ENCODE measurements at places on chromosomes 16 and 17.

DNA sequence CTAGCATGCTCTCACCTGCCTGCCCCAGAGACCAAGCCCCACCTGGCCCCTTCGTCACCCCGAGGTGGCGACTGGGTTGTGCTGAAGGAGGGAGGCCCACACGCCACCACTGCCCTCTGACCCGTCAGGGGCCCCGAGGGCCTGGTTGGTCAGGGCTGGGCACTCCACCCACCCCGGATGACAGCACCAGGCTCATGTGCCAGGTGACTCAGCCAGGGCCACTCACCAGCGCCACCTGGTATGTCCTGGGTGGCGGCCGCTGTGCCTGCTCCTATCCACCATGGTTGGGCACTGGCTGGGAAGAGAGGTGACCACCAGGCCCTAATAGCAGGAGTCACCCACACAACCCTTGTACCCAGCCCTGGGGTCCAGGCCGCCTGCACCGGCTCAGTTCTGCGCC, 68.9 kb downstream of the JPH3 start:
- no peak for DNase-seq

DNA sequence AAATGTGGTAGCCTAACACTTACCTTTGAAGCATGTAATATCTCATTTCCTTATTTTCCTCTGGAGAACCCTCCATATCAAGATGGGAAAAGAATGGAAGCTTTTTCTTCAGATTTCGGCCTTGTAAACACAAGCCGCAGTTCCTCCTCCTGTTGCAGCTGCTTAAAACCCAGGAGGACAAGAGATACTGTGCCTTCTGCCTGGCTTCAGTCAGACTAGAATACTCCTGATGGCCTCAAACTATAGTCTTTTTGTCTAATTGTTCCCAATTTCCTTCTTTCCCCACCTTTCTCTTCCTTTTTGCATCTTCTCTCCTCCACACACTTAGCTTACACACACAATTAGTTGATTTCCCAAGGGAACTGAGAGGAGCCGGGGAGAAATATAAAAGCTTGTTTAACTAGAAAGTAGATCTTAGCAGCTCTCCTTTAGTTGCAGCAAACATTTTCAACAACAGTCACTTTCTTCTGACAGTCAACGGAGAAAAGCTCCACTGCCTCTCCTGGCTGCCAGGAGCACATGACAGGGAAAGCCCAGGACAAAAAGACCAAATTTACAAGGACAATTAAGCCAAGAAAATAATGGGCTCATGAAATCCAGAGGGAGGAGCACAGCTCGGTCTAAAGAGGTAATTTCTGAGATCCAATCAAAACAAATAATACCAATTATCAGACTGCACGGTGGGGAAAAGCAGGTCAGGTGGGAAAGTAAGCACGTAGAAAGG, 76.4 kb upstream of the C17orf78 start:
- DNase-seq = no peak

DNA sequence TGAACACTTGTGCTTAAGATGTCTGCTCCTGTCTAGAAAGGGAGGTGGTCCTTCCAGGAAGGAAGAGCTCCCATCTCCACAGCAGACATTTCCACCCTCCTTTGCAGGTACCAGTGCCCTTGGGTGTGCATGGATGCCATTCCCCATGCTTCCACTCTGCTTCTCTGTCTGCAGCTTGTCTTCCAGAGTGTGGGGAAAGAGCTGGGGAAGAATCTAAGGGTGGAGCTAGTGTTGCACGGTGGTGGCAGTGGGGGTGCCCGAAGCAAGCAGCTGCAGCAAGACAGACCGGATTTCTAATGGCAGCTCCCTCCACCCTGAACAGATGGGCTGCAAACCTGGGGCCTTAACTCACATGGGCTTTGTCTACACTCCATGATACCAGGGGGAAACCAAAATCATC, 22.6 kb upstream of the HOXB13 start:
- no peak for DNase-seq

DNA sequence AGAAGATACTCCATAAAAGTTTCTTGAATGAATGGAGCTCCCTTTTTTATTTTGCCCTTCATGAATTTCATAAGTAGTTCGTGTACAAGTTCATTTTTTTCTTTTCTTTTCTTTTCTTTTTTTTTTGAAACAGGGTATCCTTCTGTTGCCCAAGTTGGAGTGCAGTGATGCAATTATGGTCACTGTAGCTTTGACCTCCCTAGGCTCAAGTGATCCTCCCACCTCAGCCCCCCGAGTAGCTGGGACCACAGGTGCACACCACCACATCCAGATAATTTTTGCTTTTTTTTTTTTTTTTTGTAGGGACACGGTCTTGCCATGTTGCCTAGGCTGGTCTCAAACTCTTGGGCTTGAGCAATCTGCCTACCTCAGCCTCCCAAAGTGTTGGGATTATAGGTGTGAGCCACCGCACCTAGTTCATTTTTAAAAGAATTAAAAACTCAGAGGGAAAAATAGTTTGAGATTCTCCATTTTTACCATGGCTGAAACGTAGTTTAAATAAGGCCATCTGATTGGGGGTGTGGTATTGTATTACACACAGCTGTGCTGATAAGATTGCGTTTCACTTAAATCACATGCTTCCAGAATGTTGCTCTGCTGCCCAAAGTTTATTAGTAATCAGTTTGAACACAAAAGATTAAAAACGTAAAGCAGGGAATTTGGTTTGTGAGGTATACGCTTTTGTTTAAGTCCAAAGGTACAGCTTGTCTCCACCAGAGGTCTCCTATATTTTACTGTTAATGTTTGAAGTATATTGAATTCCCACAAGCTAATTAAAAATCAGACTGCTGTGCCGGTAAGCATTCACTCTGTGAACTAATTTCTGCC, 154.1 kb downstream of the SOCS1 start:
- no peak for DNase-seq

- DNase-seq = peak; percentile 65
Measured at GRCh38 chr17:39200070-39200879, at the start of gene RPL19. Gene RPL19 (plus strand): TSS chr17:39200283. CDS start chr17:39200345, 62 bp downstream.

DNA sequence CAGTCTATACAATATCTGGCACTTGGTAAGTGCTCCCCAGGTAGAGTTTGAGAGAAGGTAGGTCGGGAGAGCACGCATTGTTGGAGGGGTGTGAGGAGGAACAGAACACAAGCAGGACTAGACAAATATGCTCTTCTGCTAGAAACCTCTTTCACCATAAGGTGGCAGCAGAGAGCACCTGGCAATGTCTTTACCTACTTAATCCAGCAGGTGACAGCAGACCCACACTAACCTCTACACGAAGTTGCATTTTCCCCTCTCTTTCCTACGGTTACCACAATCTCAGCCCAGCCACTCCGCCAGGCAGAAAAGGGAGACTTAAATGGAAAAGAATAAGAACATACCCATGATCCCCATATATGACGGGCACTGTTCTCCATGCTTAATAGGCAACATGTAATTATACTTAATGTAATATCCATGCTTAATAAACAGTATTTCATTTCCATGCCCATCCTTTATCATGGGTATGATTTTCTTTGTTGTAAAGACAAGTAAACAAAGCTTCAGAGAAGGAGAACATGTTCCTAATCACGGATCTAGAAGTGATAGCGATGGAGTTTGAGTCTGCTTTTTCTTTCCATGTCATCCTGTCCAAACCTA, 55.1 kb upstream of the CCL2 start:
- DNase-seq = peak; percentile 57

GRCh38 chr16:48441863-48442279, 56.7 kb upstream of the SIAH1 start:
- DNase-seq = no peak

- no peak for DNase-seq
Measured at GRCh38 chr16:70681382-70682238, 4.2 kb downstream of the MTSS2 start.

DNA sequence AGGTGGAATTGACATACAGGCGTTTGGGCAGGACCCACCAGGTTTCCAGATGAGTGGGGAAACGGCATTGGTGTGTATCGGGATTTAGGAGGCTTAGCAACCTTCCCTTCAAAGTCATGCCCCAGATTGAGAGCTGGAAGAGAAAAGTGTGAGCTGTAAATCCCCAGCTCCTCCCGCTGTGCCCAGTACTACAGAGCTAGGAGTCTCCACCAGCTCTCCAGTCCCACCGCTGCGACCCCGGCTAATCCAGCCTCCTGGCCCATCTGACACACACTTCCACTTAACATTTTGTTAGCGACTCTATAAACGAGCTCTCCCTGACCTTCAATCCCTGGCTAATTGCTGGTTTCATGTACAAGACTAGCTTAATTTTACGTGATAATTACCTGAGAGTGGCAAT, 29.9 kb upstream of the LHX1 start:
- no peak for DNase-seq

- no peak for DNase-seq
Measured at GRCh38 chr17:58991718-58992331, 114.9 kb downstream of the TRIM37 start.

GRCh38 chr17:73280191-73280590, 18.5 kb upstream of the CPSF4L start:
- DNase-seq = no peak

- no peak for DNase-seq
Measured at GRCh38 chr17:76670020-76670717, 26.6 kb upstream of the ST6GALNAC1 start.

DNA sequence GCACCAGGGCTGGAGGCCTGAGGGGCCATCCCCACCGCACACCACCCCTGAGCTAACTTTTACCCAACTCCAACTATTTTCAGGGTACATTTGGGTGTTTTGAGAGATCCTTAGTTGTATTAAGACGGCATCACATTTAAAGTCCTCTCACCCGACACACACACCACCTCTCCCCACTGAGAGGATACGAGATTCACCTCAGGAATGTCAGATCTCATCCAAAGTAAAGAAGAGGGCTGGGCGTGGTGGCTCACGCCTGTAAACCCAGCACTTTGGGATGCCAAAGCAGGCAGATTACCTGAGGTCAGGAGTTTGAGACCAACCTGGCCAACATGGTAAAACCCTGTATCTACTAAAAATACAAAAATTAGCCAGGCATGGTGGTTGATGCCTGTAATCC, 88.4 kb downstream of the RBFOX3 start:
- no peak for DNase-seq

GRCh38 chr16:85683363-85683762, 5.4 kb downstream of the GINS2 start:
- no peak for DNase-seq

- peak; percentile 24 for DNase-seq
Measured at GRCh38 chr17:17913695-17914332, 58.4 kb downstream of the TOM1L2 start.

DNA sequence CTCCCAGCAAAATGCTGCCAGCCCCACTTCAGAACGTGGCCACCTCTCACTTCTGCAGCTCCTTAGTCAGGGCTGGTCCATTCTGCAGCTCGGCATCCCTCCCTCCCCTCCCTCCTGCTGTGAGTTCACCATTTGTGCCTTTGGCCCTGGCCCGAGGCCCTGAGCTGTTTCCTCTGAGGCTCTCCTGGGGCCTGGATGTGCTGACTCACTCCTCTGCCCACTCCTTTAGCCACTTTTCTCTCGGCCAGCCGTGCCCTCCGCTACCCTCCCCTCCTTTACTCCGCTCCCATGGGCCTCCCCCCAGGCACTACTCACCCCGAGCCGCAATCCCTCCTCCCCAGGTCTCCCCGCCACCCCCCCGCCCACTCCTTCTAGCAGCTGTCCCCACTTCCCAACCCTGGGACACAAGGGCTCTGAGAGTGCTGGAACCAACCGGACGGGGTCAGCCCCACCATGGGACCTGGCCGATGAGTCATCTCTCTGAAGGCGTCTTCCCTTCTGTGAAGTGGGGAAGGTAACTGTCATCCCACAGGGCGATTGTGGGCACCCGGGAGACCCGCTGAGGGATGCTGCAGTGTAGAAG, 11.5 kb downstream of the KCNG4 start:
- DNase-seq = no peak

DNA sequence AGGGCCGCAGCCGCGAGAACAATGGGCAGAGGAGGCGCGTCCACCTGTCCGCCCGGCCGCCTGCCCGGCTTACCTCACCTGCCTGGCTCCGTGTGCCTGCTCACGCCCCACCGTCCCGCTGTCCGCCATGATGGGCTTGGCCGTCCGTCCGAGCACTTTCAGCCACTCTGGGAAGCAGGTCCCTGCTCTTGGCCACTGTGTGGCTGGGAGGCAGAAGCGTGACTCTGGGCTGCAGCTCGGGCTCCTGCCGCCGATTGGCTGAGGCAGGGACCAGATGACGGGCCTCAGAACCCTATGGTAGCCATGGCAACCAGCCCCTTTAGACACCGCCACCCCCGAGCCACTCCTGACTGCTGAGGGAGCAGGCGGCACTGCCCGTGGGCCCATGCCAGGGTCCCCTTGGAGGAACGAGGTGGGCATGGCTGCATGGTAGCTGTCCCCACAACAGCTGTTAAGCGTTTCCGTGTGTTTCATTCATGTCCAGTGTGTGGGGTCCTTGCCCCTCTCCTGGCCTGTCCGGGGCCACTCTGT, 8.9 kb upstream of the AXIN1 start:
- DNase-seq = no peak

GRCh38 chr17:19348806-19349205, 13.7 kb downstream of the B9D1 start:
- no peak for DNase-seq

- no peak for DNase-seq
Measured at GRCh38 chr16:58882292-58882691, 148.2 kb upstream of the GOT2 start.

- DNase-seq = no peak
Measured at GRCh38 chr16:54422569-54422978, 136.0 kb upstream of the IRX3 start.

DNA sequence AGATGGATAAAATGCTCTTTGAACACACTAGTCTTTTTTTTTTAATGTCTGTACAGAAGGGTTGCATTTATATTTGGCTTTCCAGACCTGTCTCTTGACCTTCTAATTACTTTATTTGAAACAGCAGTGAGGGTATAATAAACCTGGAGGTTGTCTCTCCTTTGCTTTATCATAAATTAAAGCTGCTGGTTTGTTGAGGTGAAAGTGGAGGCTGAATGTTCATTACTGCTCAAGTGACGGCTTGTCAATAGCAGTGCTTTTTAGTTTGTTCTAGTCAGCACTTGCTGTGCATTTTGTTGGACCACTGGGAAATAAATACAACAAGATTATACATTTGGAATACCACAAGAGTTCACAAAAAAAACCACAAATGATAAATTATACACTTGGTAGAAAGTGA, 264.2 kb downstream of the IRX3 start:
- DNase-seq = no peak

DNA sequence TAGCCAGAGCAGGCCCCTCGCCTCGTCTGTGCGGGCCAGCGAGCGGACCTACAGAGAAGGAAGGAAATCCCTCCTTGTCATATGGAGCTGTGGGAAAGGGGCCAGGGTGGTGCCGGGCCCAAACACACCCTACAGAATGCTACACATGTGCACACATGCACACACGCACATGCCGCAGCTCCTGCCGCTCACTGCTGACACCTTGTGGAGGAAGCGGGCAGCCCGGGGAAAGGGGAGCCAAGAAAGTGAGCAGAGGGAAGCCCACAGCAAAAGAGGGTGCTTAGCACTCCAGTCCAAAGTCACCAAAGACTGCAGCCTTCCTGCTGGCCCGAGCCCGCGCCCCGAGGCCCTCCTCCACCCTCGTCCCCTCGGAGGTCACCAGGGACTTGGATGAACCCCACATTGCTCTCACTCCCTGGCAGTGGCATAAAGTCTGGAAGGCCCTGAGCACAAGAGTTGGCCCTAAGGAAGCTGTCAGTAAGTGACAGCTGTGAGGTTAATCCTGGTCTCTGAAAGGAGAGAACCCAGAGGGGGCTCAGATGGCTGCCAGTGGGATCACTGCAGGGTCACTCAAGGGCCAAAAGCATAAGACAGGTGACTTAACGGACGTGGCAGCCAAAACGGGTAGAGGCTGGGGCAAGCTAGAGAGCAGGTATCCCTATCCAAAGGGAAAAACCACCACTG, 68.2 kb downstream of the MYO18A start:
- peak; percentile 64 for DNase-seq

Measured in activated T-cell treated with anti-CD3 and anti-CD28 coated beads for 4 hours (primary cell).